ENCODE measurements at places on chromosomes 3 and 15.
A peak's percentile ranks its signal among the peaks of the same experiment; 100 is the strongest.

- DNase-seq: no peak
These were observed 8.9 kb downstream of the CISH start for GRCh38 chr3:50602595-50603191.

DNA sequence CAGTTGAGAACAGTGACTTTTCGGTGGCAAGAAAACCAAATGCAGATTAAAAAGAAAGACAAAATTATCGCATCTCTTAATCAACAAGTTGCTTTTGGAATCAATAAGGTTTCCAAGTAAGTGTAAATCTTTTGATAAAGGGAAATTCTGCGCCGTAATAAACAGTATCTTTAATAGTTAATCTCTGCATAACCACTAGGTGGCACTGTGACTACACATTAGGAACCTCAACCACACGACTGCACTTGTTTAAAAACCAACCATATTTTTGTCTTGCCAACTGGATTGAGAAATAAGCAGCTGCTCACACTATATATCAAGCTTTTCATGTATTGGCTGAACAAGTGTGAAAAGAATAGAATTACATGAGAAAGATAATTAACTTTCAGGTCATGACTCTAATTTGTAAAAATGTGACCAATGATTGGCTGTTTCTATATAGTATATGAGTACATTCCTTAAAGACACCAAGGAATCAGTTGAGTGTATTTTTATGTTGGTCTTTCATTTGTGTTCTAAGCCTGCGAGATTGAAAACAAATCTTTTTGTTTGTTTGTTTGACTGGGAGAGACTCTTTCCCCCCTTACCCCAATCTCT is 72.7 kb downstream of the DZIP3 start:
- no peak for DNase-seq

DNA sequence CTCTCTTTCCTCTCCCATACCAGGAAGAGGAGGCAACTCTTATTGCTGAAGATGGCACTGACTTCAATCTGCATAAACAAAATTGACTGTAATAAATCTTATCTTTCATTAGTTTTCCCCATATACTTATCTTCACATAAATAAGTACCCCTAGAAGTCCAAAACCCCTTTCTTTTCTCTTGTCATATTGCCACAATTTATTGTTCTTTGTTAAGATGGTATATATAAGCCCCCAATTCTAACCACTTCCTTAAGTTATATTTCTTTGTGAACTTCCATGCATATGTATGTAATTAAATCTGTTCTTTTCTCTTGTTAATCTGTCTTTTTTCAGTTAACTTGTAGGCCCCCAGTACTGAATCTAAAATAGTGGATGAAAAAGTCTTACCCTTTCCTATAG is 68.8 kb downstream of the TNIK start:
- DNase-seq: no peak

DNA sequence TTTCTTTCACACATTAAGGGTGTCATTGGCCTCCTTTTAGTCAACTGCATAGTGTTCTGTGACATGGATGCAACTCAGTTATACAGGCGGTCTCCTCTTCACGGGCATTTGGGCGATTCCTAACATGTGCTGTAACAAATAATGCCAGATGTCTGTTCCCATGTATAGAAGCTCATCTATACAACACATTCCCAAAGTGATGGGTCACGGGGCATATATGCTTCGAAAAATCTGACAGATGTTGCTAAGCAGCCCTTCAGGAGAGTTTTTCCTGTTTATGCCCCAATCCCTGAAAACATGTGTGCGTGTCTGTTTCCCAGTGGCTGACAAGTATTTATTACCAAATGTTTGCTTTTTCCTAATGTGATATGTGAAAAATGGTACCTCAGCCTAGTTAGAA is 25.8 kb downstream of the LRRK1 start:
- no peak for DNase-seq

GRCh38 chr15:95698951-95699350 is 631.5 kb upstream of the NR2F2 start:
- DNase-seq: no peak

DNA sequence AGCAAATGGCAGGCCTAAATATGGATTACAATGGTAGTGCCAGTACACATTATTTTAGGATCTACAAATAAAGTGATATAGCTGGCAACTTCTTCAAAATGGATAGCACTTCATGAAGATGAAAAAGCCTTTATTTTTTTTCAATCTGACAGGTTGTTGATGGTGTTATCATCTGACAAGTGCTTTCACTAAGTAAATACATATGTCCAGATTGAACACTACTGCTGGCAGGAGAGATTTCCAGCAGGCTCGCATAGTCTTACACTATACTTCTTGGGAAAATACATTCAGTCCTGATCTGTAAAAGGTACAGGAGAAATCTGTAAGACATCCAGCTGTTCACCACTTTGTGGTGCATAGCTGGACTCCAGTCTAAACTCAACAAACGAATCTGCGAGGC is 50.9 kb upstream of the ALCAM start:
- DNase-seq: no peak

- no peak for DNase-seq
These were observed 101.1 kb upstream of the THRB start for GRCh38 chr3:24595796-24596195.

DNA sequence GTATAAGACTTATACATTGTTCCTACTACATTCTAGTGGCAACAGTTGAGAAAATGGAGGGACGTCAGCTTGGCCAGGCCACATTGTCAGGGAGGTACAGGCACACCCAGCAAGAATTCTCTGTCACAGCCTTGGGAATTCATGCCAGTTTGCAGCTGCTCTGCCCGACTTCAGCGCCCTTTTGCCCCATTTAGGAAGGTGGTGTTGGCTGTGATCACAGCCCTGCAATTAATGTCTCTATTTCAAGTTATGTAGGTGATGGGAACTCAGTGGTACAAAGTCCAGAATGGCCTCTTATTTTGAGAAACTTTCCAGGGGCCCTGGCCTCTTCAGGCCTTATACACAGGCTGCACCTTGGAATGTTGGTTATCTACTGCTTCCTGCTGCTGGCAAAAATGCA is 26.7 kb downstream of the AMOTL2 start:
- no peak for DNase-seq

- peak; percentile 17 for DNase-seq
These were observed 104.8 kb downstream of the ETFA start for GRCh38 chr15:76206325-76206976.

- no peak for DNase-seq
These were observed 175.1 kb upstream of the TSC22D2 start for GRCh38 chr3:150232992-150233451.

Data from NCI-H187 treated with DMSO at 0.1 percent for 48 hours (cell line).